Activated CD8-positive, alpha-beta T cell treated with anti-CD3 and anti-CD28 coated beads for 36 hours (primary cell): ENCODE measurements at places on chromosomes 6 and 20. TPM values are rescaled to one million over a fixed set of nuclear protein-coding genes. Genes with fewer than 3 reads are reported as not detected.

DNA sequence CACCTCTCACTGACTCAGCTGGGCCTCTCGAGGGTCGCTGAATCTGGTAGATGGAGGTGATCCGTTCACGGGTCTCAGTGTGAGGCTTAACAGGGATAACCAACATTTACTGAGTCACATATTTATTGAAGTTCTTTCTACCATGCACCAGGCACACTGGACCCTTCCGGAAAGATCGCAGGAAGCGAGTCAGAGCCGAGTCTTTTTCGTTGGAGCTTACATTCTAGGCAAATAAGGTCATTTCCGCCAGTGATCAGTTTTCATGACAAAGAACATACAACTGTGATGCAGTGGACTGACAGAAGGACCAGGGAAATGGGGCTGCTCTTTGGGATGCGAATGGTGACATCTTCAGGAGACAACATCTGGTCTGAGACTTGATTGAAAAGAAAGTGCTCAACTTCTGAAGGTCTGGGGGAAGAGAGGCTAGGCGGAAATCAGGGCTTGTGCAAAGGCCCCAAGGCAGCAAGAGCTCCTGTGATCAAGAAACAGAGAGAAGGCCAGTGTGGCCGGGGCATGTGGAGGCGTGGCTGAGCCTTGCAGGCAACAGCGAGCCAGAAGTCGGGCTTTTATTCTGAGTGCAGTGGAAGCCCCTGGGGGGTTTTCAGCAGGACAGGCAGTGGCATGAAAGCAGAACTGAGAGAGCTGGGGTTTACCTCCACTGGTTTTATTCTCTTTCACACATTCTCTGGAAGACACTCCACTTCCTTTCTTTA is 56.7 kb downstream of the APCDD1L start:
- peaks cover 9% of the 10 kb centered on the region for H3K4me1 ChIP-seq
- DNase-seq, result peak; percentile 7
- H3K4me3 ChIP-seq, result no peak overlapping the region
- H3K27me3 ChIP-seq, result no peaks in the 10 kb centered on the region
- no peak overlapping the region for H3K27ac ChIP-seq
- H3K36me3 ChIP-seq, result peaks cover 13% of the 10 kb centered on the region

The MTG2 gene
- 36.5 TPM for total RNA-seq

The SRSF6 gene
- 114 TPM for total RNA-seq

DNA sequence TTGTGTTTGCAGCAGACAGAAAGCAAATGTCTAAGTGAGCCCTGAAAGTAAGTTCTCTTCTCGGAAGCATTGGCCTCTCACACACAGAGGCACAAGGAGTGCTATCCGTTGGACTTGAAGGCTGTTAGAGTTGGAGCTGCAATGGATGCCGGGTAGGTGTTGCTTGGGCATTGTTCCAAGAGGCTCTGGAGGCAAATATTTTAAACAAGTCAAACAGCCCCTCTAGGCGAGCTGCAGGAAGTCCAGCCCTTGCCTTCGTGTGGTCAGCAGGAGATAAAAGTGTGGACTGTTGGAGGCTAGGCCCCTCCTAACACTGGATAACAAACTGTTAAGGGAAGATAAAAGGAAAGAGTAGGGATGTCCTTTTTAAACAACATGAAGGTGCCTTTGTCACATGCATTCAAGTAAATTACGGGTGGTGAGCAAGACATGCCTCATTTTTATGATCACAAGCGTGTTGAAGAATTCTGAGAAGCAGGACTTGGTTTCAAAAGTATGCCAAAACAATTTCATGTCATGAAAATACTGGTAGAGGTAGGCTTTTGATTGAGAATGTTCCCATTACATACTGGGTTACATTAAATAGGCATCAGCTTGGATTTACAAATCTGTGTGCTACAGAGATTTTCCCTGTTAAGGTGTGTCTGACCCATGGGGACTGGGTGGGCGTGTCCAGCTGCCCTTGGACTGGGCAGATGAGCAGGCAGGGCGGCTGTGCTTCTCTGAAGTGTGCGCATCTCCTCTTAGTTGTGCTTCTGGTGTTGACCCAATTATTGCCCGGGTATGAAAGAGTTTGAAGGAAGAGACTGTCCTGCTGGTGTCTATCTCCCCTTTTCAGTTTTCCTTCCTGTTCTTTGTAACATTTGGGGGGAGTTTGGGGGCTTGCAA is 57.5 kb downstream of the RREB1 start:
- no peak for DNase-seq
- no peak overlapping the region for H3K27ac ChIP-seq
- H3K4me3 ChIP-seq, result no peak overlapping the region
- H3K27me3 ChIP-seq, result no peaks in the 10 kb centered on the region
- peaks cover 7% of the 10 kb centered on the region for H3K36me3 ChIP-seq

- no peak for DNase-seq
- H3K27me3 ChIP-seq, result no peaks in the 10 kb centered on the region
- no peak overlapping the region for H3K27ac ChIP-seq
- H3K4me3 ChIP-seq, result no peak overlapping the region
Observed at GRCh38 chr6:131348572-131348971, 213.3 kb downstream of the AKAP7 start.

The SLC17A2 gene
- not detected for total RNA-seq

DNA sequence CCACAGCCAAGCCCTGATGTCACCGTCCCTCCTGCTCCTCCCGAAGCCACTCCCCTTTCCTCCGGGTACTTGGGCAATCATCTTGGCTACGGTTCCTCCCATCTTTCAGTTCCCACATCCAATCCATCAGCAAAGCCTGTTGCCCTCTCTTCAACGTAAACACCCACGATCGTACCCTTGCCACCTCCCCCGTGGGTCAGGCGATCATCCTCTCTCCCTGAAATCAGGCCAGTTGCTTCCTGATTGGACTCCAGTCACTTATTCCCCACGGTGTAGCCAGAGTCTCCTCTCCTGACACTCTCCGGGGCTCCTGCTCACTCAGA is 44.5 kb downstream of the SULF2 start:
- no peaks in the 10 kb centered on the region for H3K36me3 ChIP-seq
- no peak for DNase-seq
- H3K4me3 ChIP-seq, result no peak overlapping the region
- no peaks in the 10 kb centered on the region for H3K27me3 ChIP-seq
- no peak overlapping the region for H3K27ac ChIP-seq
- H3K4me1 ChIP-seq, result no peaks in the 10 kb centered on the region

DNA sequence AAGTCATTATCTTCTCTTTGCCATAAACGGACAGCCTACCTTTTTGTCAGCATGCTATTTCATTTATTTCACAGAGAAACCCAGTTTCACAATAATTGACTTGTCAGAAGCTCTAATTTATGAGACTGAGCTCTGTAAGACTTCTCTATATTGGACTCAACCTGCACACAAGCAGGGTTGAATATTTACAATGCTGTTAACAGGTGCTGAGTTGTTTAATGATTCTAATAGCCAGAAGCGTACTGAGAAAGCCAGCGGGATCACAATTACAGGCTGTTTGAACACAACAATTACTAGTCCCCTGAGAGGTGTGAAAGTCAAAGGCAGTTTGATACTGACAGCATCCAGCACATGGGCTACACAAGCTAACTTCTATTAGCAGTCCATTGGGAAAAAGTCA is 128.2 kb upstream of the SIM1 start:
- DNase-seq, result no peak
- no peak overlapping the region for H3K4me3 ChIP-seq
- no peaks in the 10 kb centered on the region for H3K27me3 ChIP-seq
- H3K36me3 ChIP-seq, result peaks cover 30% of the 10 kb centered on the region
- no peaks in the 10 kb centered on the region for H3K4me1 ChIP-seq
